ENCODE measurements at places on chromosomes 11 and 22. TPM values are rescaled to one million over a fixed set of nuclear protein-coding genes. Genes with fewer than 3 reads are reported as not detected.

The PGA3 gene
- not detected for total RNA-seq

The C11orf97 gene
- total RNA-seq: not detected

GRCh38 chr22:32815943-32816342 lies 14.4 kb downstream of the TIMP3 start:
- H3K27ac ChIP-seq: no peak overlapping the region
- no peaks in the 10 kb centered on the region for H3K36me3 ChIP-seq
- H3K4me1 ChIP-seq: no peaks in the 10 kb centered on the region
- H3K4me3 ChIP-seq: no peak overlapping the region

DNA sequence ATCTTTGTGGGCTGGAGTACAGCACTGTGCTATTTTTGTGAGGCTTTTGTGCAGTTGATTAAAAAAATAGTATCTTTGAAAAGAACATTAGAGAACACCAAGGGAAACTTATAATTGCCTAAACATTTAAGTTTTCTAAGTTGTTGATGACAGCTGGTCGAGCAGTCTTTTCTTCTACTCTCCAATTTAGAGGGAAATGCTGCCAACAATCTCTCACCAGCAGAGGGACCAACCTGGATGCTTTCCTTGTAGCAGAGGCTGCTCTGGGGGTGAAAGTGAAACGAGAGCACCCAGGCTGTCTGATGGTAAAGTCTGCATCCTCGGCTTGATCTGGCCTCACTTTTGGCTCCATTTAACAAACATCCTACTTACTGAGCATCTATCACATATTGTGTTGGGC lies 1286.5 kb upstream of the TENM4 start:
- no peak for DNase-seq
- no peak overlapping the region for H3K27ac ChIP-seq
- H3K4me3 ChIP-seq: no peak overlapping the region
- H3K4me1 ChIP-seq: no peaks in the 10 kb centered on the region

GRCh38 chr22:29689206-29689879 lies 30.5 kb upstream of the CABP7 start:
- H3K27ac ChIP-seq: no peak overlapping the region
- no peaks in the 10 kb centered on the region for H3K36me3 ChIP-seq
- H3K4me1 ChIP-seq: no peaks in the 10 kb centered on the region

DNA sequence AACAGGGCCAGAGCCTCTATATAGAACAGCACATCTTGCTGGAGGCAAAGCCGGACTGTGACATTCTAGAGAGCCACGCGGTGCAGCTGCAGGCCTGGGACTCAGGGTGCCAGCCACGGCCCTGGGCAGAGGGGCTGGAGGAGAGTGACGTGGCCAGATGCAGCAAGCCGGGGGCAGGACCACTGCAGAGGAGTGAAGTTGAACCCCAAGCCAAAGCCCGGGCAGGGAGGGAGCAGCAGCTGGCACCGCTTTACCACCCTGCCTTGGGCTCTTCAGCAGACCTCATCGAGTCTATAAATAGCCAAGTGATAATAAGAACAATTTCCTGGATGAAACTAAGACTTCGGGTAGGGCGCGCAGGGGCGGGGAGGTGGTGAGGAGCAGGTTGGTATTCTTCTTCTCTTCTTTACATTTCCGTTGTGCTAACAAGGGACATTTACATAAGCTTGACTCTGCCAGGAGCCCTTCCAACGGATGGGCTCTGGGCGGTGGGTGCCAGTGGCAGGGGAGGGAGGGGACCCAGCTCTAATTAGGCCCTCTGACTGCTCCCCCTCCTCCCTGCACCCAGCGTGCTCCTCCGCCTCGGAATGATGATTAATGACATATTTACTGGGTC lies 110.2 kb downstream of the ST3GAL4 start:
- H3K27ac ChIP-seq: peak overlapping the region; percentile 41
- peaks cover 15% of the 10 kb centered on the region for H3K4me1 ChIP-seq
- H3K36me3 ChIP-seq: no peaks in the 10 kb centered on the region
- DNase-seq: no peak
- peaks cover 5% of the 10 kb centered on the region for H3K27me3 ChIP-seq
